ENCODE measurements at places on chromosomes 4 and X. TPM values are rescaled to one million over a fixed set of nuclear protein-coding genes. Genes with fewer than 3 reads are reported as not detected.
A peak's percentile ranks its signal among the peaks of the same experiment; 100 is the strongest.

LANCL3 gene
- total RNA-seq, result 0.03 TPM

HPSE gene
- 4.4 TPM for total RNA-seq

GLOD5 gene
- total RNA-seq, result not detected

ARR3 gene
- not detected for total RNA-seq

CNKSR2 gene
- 24.1 TPM for total RNA-seq

EXOC1L gene
- not detected for total RNA-seq

DNA sequence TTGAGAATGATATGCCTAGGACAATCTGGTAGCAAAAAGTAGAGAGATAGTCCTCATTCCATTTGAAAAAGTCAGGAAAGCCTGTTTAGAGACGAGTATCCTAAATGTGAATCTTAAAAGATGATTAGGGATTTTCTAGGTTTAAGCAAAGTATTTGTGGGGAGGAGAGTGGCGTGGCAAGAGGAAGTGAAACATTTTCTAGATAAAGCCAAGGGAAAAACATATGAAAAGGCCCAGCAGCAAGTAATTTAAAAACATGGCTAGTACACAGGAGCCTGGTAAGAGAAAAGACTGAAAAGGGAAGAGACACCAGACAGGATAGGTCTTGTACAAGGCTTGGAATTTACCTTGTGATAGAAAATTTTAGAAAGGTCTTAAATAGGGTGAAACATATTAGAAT lies 45.9 kb downstream of the CORIN start:
- DNase-seq, result no peak
- H3K36me3 ChIP-seq, result no peaks in the 10 kb centered on the region
- H3K27me3 ChIP-seq, result no peaks in the 10 kb centered on the region
- no peak overlapping the region for H3K4me3 ChIP-seq
- H3K27ac ChIP-seq, result no peak overlapping the region

DNA sequence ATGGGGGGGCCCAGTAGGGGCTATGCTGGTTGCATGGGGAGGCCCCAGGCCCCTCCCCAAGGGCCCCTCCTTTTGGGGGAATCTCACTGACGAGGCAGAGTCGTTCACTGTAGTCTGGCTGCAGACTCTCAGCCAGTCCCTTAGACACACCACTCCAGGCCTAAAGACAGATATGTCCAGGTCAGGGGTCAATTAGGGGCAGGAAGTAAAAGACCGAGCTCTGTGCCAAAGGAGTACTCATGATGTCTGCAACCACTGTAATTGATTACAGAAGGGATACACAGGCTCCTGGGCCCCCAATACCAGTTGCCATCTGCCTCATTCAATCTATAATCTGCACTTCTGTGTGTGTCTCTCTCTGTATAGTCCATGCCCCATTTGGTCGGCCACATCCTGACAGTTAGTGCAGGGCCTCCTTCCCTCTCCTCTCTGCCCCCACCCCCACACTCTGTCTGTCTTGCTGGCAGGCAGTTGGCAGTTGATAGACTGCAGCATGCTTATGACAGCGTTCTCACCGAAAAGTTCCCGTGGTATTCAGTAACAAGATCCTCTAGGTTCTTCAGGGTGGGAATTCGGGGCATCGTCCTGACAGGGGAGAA lies 1.3 kb upstream of the CXorf65 start:
- peaks cover 9% of the 10 kb centered on the region for H3K36me3 ChIP-seq
- peak overlapping the region; percentile 96 for H3K27ac ChIP-seq
- H3K4me3 ChIP-seq, result peak overlapping the region; percentile 80

- no peak for DNase-seq
- no peak overlapping the region for H3K27ac ChIP-seq
- H3K27me3 ChIP-seq, result no peaks in the 10 kb centered on the region
- H3K36me3 ChIP-seq, result no peaks in the 10 kb centered on the region
- H3K4me1 ChIP-seq, result peaks cover 3% of the 10 kb centered on the region
These were observed 14.6 kb downstream of the SMIM20 start for GRCh38 chr4:25928379-25929297.

DNA sequence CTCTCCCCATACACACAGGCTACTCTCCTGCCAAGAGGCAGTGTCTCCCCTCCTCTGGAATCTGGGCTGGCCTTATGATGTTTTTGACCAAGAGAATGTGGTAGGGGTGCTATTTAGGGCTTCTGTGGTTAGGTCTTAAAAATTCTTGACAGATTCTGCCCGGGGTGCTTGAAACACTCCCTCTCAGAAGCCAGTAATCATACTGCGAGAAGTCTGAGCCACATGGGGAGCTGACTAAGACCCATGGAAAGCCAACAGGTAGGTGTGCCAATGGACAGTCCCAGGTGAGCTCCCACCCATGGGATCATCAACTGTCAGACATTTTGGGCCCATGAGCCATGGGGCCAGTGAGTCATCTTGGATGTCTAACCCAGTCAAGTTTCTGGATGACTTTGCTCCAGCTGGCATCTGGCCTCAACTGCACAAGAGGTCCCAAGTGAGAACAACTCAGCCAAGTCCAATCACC lies 315.7 kb downstream of the FBXW7 start:
- no peak overlapping the region for H3K4me3 ChIP-seq
- H3K27ac ChIP-seq, result no peak overlapping the region
- DNase-seq, result no peak
- no peaks in the 10 kb centered on the region for H3K36me3 ChIP-seq

DNA sequence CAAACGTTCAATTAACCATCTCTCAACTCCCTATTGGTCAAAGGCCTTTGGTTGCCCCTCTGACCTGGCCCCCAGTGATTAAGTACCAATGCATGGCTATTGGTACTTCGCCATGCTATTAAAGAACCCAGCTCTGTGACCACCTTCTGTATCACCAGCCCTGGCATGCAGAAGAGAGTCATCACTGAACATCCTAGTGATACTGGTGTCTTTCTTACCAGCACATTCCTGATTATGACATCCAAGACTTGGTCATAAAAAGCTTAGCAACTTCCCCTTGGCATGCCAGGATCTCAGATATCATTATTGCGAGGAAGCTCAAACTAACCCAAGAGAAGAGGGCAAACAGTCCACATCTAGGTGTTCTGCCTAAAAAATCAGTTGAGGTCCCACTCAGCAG lies 122.3 kb upstream of the OTUD4 start:
- no peaks in the 10 kb centered on the region for H3K36me3 ChIP-seq
- DNase-seq, result no peak
- no peaks in the 10 kb centered on the region for H3K27me3 ChIP-seq
- no peak overlapping the region for H3K27ac ChIP-seq

- H3K27me3 ChIP-seq, result no peaks in the 10 kb centered on the region
- no peak overlapping the region for H3K4me3 ChIP-seq
These were observed 82.4 kb downstream of the AFAP1 start for GRCh38 chr4:7857238-7857701.

DNA sequence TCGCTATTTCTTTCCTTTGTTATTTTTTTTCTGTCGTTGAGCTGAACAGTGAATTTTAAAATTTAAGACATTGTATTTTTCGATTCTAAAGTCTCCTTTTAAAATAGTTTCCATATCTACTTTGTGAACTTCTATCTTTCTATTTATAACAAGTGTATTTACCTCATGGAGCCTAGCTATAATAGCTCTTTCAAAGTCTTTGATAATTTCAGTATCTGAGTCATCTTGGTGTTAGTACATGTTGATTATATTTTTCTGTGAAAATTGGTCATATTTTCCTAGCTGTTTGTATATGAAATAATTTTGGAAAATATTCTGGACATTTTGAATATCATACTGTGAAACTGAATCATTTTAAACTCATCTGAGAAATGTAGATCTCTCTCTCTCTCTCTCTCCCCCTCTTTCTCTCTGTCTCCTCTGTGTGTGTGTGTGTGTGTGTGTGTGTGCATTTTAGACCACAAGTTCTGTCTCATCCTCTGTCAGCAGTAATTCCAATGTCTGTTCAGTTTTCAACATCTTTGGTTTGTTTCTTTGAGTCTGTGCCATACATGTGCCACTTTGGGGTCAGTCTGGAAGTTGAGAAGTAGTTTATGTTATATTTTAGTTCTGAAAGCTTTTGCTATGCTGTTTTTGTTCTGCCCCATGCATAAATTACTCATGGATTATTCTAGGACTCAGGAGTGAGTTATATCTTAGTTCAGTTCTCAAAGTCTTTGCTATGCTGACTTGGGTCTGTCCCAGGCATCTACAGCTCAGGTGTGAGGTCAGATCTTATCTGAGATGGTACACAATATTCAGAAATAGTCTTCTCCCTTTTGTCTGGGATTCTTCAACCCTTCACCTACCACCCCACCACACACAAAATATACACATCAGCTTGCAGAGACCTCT lies 366.4 kb upstream of the CASK start:
- H3K36me3 ChIP-seq, result no peaks in the 10 kb centered on the region
- no peak overlapping the region for H3K4me3 ChIP-seq
- no peak for DNase-seq
- H3K27ac ChIP-seq, result no peak overlapping the region
- no peaks in the 10 kb centered on the region for H3K4me1 ChIP-seq

DNA sequence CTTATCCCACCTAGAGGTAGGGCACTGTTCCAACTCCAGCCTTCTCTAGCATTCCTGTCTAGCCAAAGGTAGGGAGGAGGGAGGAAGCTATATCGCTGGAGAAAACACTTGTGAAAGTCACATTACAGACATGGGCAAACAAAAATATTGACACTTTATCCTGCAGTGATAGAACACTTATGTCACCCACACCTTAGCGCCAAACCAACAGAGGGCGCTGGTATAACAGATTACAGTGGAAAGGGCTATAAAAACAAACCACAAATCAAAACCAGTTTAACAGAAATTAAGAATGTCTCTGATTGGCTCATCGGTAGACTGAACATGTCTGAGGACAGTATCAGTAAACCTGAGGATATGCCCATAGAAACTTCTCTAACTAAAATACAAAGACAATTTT lies 451.3 kb downstream of the TLL1 start:
- H3K27ac ChIP-seq, result no peak overlapping the region
- H3K27me3 ChIP-seq, result no peaks in the 10 kb centered on the region
- no peaks in the 10 kb centered on the region for H3K4me1 ChIP-seq
- H3K36me3 ChIP-seq, result no peaks in the 10 kb centered on the region

GRCh38 chr4:86011117-86011516 lies 348.7 kb downstream of the MAPK10 start:
- no peak overlapping the region for H3K27ac ChIP-seq
- H3K4me3 ChIP-seq, result no peak overlapping the region
- no peak for DNase-seq

GRCh38 chr4:76354517-76355473 lies 48.3 kb downstream of the STBD1 start:
- peaks cover 7% of the 10 kb centered on the region for H3K4me1 ChIP-seq
- no peaks in the 10 kb centered on the region for H3K36me3 ChIP-seq
- no peak overlapping the region for H3K27ac ChIP-seq
- no peak overlapping the region for H3K4me3 ChIP-seq
- H3K27me3 ChIP-seq, result no peaks in the 10 kb centered on the region

- H3K4me3 ChIP-seq, result no peak overlapping the region
- H3K27me3 ChIP-seq, result no peaks in the 10 kb centered on the region
- H3K36me3 ChIP-seq, result no peaks in the 10 kb centered on the region
- H3K27ac ChIP-seq, result no peak overlapping the region
- no peak for DNase-seq
- no peaks in the 10 kb centered on the region for H3K4me1 ChIP-seq
These were observed 195.7 kb upstream of the ANK2 start for GRCh38 chr4:112853662-112854256.

DNA sequence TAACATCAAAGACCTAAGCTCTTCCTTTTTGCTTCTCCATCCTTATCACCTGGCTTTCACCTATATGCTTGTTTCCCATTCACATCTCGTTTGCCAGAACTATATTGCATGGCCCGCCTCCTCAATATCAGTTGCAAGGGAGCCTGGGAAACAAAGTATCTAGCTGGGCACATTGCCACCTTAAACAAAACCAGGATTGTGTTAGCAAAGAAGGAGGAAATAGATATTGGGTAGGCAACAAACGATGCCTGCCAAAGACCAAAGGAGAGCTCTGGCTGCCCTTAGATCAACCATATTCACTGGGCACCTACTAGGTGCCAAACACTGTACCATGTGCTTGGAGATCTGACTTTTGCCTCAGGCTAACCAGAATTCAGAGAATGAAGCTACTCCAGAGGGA lies 107.5 kb downstream of the GRIA3 start:
- no peaks in the 10 kb centered on the region for H3K36me3 ChIP-seq
- no peak overlapping the region for H3K4me3 ChIP-seq
- H3K27me3 ChIP-seq, result no peaks in the 10 kb centered on the region

GRCh38 chrX:29726811-29727210 lies 488.6 kb upstream of the MAGEB2 start:
- no peaks in the 10 kb centered on the region for H3K27me3 ChIP-seq
- no peak overlapping the region for H3K27ac ChIP-seq
- H3K36me3 ChIP-seq, result no peaks in the 10 kb centered on the region
- no peak overlapping the region for H3K4me3 ChIP-seq
- H3K4me1 ChIP-seq, result no peaks in the 10 kb centered on the region
- no peak for DNase-seq
